ENCODE measurements at places on chromosomes 2 and 18.
A peak's percentile ranks its signal among the peaks of the same experiment; 100 is the strongest.

GRCh38 chr2:227472265-227473121 is 537 bp downstream of the AGFG1 start:
- DNase-seq = peak; percentile 65

GRCh38 chr18:13278062-13278630 is 59.6 kb downstream of the LDLRAD4 start:
- no peak for DNase-seq

DNA sequence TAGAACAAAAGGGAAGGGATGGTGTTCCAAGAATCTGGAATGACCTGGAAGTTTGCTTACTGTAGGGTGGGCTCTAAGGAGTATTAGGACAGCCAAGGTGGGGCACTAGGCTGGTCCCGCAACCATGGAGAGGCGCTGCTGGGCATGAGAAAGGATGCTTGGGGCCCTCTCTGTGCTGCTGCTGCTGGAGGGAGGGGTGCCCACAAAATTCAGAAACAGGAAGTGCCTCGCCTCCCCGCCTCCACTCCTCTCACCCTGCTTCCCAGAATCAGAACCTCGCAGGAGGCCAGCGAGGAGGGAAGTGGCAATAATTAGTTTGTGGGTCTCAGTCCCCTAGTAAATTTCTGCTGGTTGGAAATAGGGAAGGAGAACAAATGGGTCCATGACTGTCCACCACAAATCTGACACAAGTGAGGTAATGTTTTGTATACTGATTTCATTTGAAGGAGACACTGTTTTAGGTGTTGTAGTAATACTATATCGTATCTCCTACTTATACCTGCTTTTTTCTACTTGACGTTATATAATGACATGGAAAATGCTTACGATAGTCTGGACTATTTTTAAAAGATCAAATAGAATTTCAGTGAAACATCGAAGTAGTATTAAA is 7.9 kb upstream of the PDCL3 start:
- no peak for DNase-seq

GRCh38 chr2:230414302-230414701 is 1.7 kb upstream of the SP100 start:
- no peak for DNase-seq

DNA sequence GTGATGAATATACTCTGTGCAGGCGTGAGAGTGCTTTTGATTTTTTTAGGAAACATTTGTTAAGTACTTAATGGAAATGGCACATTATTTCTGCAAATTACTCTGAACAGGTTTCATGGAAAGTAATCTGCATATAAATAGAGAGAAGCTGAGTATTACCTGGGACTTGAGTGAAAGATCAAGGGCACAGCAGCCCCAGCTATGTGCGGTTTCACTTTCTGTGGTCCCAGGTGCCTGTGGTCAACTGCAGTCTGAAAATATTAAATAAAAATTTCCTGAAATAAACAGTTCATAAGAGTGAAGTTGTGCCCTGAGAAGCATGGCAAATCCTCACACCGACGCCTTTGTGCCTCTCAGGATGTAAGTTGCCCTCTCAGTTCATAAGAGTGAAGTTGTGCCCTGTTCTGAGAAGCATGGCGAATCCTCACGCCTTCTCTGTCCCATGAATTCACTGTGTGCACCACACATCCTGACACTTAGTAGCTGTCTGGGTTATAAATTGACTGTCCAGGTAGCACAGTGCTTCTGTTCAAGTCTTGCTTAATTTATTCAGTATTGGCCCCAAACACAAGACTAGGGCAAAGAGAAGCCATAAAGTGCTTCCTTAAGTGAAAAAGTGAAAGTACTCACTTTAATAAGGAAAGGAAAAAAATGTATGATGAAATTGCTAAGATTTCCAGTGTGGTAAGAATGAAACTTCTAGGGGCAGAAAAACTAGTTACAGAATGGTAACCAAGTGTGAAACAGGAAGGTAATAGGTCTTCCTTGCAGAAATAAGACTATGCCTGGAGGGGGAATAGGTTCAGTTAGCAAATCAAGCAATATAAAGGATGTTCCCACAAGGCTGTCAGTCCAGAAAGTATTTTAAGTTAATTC is 4.3 kb upstream of the SNTG2 start:
- no peak for DNase-seq

DNA sequence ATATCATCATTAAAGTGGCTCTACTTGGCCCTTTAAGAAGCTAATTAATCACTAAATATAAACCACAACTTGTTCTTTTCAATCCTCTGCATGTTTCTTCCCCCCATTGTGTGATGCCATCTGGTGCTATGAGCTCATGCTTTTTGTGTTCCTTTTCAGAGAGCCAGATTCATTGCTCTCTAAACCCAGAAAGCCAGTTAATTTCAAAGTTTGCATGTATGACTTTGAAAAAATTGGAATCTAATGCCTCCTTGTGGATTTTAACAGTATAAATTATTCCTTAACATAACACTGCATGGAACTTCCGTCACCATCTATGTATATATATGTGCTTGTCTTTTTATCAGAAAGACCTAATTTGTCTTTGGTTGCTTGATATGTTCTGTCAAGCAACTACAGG is 31.1 kb downstream of the TMEM178A start:
- peak; percentile 67 for DNase-seq

- no peak for DNase-seq
Observed at GRCh38 chr2:124145982-124146381, 120.9 kb downstream of the CNTNAP5 start.

- no peak for DNase-seq
Observed at GRCh38 chr2:61057562-61057961, 8.1 kb upstream of the SANBR start.

DNA sequence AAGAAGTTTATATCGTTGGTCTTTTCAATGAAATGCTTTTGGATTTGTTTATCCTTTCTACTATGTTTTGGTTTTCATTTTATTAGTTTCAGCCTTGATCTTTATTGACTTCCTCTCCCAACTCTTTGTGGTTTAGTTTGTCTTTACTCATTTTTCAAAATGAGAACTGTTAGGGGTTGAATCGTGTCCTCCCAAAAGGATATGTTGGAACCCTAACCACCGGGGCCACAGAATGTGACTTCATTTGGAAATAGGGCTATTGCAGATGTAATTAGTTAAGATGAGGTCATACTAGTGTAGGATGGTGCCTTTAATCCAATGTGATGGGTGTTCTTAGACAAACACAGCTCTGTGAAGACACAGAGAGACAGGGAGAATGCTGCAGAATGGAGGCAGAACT is 60.4 kb upstream of the IL1R2 start:
- DNase-seq = no peak

DNA sequence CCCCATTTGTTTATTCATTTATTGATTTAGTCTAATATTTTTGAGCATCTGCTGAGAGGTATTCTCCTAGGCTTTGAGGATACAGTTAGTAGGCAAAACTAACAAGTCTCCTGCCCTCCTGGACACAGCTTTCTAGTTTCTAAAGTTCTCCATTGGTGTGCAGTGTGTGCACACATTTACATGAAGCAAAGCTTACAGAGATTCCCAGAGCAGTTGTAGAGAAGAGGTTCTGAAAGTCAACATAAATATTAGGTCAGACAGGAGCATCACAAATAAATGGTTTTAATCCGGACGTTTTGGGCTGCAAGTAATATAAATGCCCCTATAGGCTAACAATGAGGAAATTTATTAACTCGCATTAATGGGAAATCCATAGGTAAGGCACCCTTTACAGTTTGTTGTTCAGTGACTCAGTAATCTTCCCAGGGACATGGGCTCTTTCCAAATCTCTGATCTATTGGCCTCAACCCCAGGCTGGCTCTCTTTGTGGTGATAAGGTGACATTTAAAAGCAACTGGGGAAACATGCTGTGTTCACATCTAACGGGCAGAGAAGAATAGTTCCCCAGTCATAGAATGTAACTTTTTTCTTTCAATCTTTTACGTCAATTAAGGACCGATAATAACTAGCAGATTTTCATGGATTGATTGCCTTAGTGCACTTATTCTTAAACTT is 407.2 kb downstream of the PTPRM start:
- no peak for DNase-seq

- no peak for DNase-seq
Observed at GRCh38 chr2:70887550-70888246, 48.0 kb upstream of the ATP6V1B1 start.

GRCh38 chr2:182941121-182941722 is 74.8 kb upstream of the FRZB start:
- no peak for DNase-seq

DNA sequence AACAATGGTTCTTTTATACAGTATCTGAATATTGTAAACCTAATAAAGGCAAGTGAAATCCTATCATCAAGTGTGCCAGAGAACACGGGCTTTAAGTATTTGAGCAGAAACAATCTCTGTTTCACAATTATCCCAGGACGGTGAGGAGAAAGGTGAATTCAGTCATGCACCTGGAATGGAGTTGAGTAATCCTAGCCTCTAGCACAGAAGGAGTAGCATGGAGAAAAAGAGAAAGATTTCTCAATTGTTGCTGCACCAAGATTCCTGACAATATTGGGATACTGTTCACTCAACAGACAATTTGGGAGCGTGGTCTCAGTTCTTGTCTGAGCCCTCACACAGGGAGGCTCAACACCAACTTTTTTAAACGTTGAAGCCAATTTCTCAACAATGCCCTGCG is 510.6 kb downstream of the SOX11 start:
- no peak for DNase-seq

GRCh38 chr18:9910661-9911060 is 3.2 kb upstream of the VAPA start:
- DNase-seq = no peak

DNA sequence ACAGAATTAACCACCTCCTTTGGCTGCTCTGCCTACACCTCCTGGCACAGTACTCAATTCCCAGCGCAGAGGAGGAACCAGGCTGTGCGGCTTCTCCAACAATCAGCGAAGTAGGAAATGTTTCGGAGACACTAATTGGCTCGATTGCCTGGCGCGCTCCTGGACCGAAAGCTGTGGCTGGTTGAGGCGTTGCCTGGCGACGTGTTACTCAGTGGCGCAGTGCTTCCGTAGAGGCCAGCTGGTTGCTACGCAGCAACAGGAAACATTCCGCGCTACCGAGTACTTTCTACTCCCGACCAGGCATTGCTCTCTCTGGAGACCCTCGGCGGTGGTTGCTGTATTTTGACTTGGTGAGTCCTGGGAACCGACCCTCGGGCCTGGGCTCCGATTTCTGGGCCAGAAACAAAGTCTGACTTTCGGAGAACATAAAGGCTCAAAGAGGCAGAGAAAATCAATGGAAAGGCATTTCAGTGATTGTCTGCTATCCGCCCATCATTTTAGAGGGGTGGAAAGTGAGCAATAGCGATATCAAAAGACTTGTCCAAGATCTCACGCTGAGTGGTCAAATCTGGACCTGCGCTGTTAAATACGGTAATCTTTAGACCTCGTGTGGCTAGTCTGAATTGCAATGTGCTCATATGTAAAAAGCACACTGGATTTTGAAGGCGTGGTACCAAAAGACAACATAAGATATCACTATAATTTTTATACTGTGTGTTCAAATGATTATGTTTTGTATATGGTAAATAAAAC is at the start of gene DNAH6:
DNAH6 (plus strand) TSS at position 265 of the 753 bp plus-strand sequence. CDS start 1,329 bp downstream, outside the sequence.
- peak; percentile 97 for DNase-seq

DNA sequence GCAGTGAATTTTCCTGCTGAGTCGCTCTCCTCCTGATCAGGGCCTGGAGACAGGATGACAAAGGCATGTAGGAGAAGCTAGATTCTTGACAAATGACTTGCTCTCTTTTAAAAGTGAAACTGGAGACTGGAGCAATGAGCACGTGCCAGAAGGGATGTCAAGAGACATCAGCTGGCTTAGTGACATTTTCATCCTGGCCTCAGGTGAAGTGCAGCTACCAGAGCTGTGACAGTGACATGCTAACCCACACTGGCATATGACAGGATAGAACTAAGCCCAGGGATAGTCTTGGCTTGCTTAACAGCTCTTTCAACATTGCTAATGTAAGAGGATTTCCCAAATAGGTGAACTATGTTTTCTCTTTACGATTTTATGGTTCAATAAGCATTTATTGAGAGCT is 757.5 kb upstream of the DDX18 start:
- DNase-seq = no peak

GRCh38 chr2:218501665-218502064 is 66.5 kb downstream of the USP37 start:
- DNase-seq = peak; percentile 38

DNA sequence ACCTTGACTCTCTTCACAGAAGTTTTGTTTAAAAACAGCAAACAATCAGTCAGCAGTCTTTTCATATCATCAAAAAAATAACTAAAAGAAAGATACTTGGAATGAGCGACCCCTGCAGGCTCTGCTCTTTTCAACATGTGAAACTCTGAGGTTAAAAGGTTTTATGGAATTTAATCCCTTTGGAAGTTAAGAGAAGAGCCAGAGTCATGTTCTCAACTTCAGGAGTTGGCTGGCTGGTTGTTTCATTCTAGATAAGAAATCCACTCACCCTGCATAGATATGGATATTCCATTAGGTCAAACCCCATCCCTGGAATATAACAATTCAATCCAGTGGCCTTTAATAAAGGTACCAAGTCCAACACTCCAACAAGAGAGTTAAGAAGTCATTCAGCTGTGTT is 115.6 kb upstream of the RMDN2 start:
- peak; percentile 41 for DNase-seq

- DNase-seq = no peak
Observed at GRCh38 chr2:38661306-38661705, 4.6 kb upstream of the GALM start.

DNA sequence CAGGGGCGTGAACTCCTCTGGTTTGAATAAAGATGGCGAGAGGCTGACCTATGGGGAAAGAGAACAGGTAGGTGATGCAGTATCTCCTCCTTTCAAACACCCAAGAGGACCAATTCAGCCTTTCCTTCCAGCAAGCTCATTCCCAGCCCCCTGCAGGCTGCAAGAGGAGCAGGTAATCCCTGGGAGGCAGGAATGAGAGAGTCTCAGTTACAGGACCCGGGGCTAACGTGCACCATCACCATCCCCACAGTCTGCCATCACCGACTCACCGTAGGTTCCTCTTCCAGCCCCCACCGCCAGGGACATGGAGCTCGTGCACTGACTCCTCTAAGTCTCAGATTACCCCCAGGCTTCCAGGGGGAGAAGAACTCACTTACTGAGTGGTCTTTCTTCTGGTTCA is 26.7 kb downstream of the XDH start:
- no peak for DNase-seq

DNA sequence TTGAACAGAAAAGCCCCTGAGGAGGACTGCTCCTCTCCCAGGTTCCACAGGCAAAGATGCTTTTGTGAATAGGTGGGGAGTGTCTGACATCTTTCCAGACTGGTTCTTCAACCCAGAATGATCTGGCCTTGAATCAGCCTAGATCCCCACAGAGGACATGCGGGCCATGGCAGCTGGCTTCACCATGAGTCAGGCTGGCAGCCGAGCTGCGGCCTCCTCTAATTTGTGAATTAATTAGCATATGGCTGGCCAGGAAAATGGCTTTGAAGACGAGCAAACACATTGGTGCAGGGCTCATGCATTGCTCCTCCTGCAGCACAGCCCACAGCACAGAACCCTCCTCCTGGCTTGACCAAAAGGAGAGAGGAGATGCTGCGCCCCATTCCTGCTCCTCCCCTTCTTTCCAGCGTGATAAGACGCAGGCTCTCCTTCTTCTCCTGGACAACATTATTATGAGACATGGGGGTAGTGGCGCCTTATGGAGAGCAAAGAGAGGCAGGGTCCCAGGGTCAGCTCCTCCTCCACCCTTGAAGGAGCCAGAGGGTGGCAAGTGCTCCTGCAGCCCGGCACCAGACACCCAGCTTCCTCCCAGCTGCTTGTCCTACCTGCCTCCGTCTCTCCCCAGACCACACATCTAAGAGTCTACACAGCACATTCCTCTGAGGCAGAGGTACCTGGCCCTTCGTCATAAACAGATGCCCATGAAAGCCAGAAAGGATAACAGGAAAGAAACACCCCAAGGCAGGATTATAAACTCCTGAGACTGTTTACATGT is 66.7 kb downstream of the EDAR start:
- DNase-seq = peak; percentile 70
